ENCODE measurements at places on chromosomes 7 and 10.

GRCh38 chr10:85659331-85659730 lies 707.3 kb downstream of the GRID1 start:
- DNase-seq: no peak

DNA sequence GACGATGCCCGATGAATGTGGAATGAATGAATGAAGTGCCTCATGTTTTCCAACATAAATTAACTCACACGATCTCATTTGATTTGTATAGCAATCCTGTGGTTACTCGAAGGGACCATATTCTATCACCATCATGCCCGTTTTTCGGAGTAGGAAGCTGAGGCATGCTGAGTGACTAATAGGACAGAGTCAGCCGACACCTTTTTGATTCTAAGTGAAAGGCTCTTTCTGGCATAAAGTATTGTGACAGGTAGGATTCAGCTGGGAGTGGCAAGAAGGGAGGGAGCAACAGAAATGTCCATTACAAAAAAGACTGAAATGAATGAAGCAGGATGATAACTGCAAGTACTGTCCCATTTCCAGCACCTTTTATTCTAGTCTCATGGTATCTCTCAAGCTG lies 55.7 kb downstream of the KLRG2 start:
- DNase-seq: no peak

GRCh38 chr7:139422126-139422525 lies 61.3 kb downstream of the KLRG2 start:
- DNase-seq: no peak

GRCh38 chr7:38318241-38318640 lies 44.8 kb upstream of the TARP start:
- DNase-seq: no peak

- no peak for DNase-seq
Measured at GRCh38 chr10:31359979-31360378, 41.0 kb downstream of the ZEB1 start.

DNA sequence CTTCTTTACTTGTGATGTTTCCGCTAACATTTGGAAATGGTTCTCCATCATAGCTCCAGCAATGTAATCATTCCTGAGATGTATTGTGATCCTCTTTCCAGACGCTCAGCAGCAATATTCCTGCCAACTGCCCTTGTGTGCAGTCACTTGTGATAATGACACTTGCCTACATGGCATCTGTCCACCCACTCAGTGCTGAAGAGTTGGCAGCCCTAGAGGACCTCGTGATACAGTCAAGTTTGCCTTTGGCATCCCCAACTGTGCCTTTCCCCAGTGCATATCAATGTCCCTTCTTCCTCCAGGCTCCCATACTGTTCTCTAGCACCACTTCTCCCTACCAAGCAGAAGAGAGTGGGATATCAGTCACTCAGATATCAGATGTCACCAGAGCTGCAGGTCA lies 64.9 kb downstream of the MYOF start:
- no peak for DNase-seq

DNA sequence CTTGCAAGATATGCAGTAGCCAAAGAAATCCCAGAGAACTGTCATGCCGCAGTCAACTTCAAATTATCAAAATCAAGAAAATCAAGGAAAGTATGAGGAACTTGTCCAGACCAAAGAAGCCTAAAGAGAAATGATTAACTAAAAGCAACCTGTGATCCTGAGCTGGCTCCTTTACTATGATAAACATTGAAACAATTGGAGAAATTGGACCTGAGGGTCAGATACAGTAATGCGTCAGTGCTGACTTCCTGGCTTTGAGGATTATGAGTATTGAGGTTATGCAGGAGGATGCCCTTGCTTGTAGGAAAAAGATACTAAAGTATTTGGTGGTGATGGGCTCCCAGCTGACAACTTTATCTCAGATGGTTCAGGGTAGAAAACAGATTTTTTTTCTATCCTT lies 324.7 kb upstream of the AKR1E2 start:
- DNase-seq: no peak

- no peak for DNase-seq
Measured at GRCh38 chr10:132413226-132414205, 16.5 kb downstream of the PWWP2B start.

- no peak for DNase-seq
Measured at GRCh38 chr7:35817930-35818329, 17.1 kb downstream of the SEPTIN7 start.

GRCh38 chr10:131981429-131982184 lies at the start of gene BNIP3:
BNIP3 (minus strand) TSS chr10:131981923; CDS start chr10:131981806, 117 bp downstream.
- DNase-seq: peak; percentile 96

DNA sequence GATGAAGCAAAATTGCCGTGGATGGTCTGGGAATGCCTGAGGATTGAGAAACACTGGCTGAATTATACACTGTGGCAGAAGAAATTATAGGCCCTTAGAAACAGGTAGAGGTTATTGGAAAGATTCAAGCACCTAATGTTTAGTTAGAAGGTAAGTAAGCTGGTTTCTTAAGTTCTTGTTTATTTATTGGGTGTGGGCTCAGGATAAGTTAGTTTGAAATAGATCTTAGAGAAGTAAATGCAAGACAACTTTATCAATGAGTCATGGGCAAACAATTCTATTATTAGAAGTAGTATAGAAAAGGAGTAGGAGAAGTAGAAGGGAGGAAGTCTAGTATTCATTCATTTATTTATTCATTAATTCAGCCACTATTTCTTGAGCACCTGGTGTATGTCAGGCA lies 96.5 kb downstream of the KAT6B start:
- DNase-seq: no peak

DNA sequence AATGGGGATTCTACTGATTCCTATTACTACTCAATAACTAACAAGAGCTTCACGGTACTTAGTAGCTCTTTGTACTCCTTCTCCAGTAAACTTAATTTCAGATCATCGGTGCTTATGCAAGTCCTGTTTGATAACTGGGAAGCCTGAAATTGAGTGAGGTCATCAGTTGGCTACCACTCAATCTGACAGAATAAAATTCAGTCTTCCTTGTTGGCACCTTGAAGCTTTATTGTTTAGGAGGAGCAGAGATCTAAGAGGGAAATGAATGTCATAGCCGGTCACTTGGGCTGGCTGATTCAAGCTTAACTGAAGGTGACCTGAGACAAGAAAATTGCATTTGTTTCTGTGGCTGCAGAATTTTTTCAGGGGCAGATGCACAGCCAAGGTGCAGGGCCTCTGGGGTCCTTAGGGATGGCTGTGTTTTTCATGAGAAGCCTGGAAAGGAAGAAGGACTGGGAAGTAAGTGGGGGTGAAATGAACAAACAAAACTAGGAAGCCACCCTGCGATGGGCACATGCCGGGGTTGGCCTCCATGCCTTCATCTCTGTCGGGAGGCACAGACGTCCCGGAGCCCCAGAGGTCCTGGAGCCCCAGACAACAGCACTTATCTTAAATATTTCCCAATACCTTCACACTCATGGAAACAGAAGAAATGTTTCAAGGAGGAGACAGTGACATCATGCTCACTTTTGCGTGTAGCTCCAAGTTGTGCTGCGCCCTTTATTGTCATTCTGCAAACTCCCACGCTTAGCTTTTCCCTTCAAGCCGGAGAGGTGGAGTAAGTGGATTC lies 85.0 kb upstream of the KIF5B start:
- no peak for DNase-seq

- DNase-seq: no peak
Measured at GRCh38 chr10:86840498-86840897, 84.1 kb downstream of the BMPR1A start.

GRCh38 chr10:28592953-28593352 lies 60.0 kb downstream of the WAC start:
- DNase-seq: no peak

GRCh38 chr7:124989911-124990310 lies 60.3 kb upstream of the POT1 start:
- DNase-seq: no peak

GRCh38 chr7:74271742-74272141 lies 17.5 kb upstream of the CLIP2 start:
- no peak for DNase-seq

GRCh38 chr10:103598654-103599115 lies 105.2 kb downstream of the NEURL1 start:
- DNase-seq: peak; percentile 7

- peak; percentile 66 for DNase-seq
Measured at GRCh38 chr7:143214789-143215679, 6.8 kb upstream of the TAS2R40 start.

DNA sequence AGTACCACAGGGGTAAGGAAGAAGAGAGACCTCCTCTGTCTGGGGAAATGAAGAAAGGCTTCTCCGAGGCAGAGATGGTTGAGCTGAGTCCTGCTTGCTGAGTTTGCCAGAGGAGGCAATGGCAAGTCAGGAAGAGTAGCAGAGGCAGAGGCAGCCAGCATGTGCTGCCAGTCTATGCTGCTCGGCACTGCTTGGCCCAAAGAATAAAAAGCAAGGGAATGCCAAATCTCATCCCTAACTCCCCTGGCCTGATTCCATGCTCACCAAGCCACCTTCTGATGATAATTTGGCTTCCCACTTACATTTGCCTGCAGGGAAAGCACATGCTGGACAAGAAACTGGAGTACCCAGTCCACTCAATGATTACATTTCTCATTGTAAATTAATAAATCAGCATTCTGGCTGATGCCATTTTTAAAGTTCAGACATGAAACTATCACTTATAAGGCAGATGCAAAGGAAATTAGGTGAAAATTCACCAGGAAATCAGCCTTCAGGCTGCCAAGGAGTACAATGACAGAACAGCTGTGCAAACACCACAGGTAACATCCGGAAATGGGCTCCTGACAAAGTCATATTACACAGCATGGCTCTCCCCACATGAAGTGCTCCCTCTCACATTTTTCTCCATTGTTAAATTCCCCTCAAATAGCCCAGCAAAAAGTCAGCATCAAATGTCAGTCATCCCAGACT lies 245.9 kb downstream of the MTERF1 start:
- DNase-seq: no peak

DNA sequence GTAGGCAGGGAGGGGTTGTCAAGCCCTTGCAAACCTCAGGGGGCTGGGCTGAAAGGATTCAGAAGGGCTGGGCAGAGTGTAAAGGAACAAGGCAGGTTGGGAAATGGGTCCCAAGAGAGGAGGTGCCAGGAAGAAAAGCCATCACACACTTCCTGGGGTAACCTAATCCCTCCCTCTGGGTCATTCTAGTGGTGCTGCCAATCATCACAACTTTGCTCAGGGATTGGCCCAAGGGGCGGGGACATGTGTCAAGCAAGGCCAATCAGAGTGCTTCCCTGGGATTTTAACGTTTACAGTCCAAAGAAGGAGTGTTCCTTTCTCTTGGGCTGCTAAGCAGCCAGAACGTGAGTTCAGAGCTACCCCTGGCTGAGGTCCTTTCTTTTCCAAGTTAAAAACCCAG lies 57.1 kb upstream of the NPTX2 start:
- no peak for DNase-seq

DNA sequence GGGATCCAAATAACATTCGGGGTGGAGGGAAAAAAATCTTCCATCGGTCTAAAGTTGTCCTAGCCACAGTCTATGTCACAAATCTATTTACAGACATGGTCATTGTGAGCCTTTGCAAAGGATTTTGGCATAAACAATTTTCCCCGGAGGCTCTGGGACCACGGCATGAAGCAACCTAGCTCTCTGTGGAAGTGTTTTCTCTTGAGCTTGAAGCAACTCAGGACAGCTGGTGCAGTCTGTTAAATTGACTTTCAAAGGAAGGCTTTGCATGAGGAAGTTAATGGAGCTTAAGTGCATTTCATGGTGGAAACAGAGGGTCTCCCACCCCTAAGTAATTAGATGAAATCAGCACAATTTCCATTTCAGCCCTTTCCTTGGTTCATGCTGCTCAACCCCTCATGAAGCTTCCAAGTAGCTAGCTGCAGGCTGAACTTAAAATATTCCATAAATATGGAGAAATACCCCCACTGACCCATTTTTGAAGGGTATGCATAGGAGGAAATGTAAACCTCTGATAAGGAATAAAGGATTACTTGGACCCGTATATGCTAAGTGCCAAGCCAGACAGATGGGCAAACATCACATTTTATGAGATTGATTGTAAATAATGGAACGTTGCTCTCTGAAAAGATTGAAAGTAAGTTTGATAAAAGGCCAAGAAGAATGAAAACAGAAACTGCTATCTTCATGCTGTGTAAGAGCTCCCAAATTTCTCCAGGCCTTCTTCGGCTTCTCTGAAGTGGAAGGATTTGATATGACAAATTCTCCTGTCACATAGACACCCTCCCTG lies 39.9 kb downstream of the CCDC3 start:
- DNase-seq: no peak

- no peak for DNase-seq
Measured at GRCh38 chr10:116026315-116026714, 246.7 kb downstream of the GFRA1 start.

GRCh38 chr7:909358-910329 lies 33.3 kb downstream of the GET4 start:
- DNase-seq: no peak

DNA sequence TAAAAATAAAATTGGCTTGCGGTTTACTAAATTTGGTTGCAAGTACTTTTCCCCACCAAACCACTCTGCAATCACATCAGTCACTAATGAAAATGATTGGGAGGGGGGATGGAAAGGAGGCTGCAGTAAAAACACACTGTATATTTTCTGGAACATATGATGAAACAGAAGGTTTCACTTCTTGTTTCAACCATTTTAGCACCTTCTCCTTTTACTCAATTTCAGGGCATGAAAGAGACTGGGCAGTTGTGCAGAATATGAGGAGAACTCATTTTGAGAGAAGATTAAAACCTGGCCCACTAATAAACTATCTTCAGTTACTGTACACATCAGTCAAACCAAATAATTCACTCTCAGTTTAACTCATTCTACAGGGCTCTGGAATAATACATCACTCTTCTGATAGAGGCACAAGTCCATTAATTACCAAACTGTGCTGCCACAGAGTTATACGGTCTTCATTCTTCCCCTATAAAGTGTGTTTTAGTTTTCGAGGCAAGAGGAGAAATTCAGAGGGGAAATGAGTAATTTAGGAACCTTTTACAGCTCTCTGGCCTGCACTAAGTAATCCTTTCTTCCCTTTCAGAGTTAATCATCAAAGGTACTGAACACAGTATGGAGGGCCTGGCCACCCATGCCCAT lies 25.5 kb downstream of the JAZF1 start:
- DNase-seq: peak; percentile 48

DNA sequence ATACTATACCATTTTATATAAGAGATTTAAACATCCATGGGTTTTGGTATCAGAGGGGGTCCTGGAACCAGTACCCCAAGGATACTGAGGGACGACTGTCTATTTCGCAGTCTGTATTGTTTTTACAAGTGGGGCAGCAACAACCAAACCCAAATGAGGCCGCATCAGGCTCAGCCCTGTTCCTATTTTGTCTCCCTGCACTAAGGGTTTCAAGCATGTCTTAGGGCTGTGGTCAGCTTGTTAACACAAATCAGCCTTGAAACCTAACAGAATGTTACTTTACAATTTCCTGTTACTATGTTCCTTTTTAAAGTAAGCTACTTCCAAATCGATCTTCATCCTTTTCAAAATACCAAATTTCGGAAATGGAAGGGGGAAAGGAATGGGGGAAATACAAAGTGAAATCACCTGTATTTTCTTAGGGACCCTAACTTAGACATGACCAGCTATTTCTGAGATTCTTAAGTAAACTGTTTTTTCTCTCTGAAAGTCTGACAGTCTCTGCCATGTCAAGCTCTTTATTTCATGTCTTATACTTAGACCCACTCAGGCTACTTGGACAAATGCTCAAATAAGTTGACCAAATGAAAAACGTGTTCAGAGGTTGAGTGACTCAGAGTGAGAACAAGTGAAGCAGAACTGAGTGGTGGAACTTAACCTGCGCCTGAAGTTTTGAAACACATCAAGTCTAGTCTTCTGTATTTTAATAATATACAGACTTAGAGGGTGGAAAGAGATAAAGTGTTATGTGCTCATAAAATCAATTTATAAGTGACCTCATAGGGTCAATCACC lies 75.8 kb downstream of the C1GALT1 start:
- DNase-seq: no peak
